ENCODE measurements at places on chromosomes 3 and 15. TPM values are rescaled to one million over a fixed set of nuclear protein-coding genes. Genes with fewer than 3 reads are reported as not detected.

DNA sequence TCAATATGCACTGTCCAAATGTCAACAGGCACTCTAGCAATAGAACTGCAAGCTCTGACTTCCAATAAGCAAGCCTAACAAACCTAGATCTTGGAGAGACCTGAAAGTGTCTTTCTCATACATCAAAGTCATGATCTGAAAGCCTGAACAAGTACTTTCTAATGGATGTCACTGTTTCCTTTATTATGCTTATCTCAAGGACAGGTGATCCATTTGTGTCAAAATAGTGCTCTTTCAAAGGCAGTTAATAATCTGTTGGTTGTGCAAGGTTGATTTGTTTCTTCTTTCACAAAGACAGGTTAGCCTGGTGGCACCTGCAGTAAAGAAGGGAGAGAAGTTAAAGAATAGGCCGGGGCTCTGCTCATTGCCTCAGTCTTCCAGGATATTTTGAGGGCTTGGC is 146.8 kb downstream of the EPHB1 start:
- no peak overlapping the region for H3K4me3 ChIP-seq
- H3K4me1 ChIP-seq, result no peaks in the 10 kb centered on the region
- DNase-seq, result no peak
- no peaks in the 10 kb centered on the region for H3K27me3 ChIP-seq
- no peak overlapping the region for H3K27ac ChIP-seq

- H3K27ac ChIP-seq, result no peak overlapping the region
- no peaks in the 10 kb centered on the region for H3K27me3 ChIP-seq
- no peaks in the 10 kb centered on the region for H3K4me1 ChIP-seq
- no peak for DNase-seq
Observed at GRCh38 chr3:169161011-169161410, 502.5 kb downstream of the MECOM start.

DNA sequence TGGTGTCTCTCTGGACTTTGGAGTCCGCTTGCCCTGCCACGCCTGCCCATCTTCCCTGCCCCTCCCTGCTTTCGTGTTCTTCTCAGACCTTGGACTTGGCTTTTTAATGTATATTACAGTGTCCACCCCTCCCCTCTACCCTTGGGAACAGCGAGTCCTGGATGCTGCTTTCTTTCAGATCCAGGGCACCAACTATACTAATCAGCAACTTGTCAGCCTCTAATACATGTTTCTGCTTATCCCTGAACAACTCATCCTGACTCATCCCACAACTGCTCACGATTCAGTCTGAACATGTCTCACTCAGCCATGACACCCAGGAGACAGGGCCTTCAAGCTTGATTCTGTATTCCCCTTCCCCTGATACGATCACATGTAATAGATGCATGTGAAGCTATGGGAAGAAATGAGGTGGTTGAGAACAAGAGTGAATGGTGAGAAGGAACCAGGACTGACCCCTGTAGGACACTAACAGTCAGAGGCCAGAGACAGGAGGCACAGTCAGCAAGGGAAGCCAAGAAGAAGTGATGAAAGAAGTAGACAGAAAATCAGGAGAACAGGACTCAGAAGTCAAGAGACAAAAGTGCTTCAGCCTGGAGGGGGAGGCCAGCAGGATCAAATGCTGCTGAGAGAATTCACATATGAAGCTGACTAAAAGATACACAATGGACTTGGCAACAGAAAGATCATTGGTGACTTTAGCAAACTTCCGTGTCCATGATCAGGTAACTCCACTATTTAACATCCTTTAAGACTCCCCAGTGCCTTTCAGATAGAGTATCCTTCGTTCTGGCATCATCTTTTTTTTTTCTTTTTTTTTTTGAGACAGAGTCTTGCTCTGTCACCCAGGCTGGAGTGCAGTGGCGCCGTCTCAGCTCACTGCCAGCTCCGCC is 35.4 kb downstream of the BCL2L10 start:
- H3K4me1 ChIP-seq, result no peaks in the 10 kb centered on the region
- no peaks in the 10 kb centered on the region for H3K36me3 ChIP-seq
- no peak overlapping the region for H3K27ac ChIP-seq
- H3K27me3 ChIP-seq, result no peaks in the 10 kb centered on the region
- no peak overlapping the region for H3K4me3 ChIP-seq

The UBA7 gene
- 50.5 TPM for total RNA-seq

GRCh38 chr3:149990423-149990948 is 19.8 kb upstream of the PFN2 start:
- H3K4me3 ChIP-seq, result no peak overlapping the region
- H3K27ac ChIP-seq, result no peak overlapping the region
- H3K36me3 ChIP-seq, result no peaks in the 10 kb centered on the region
- no peaks in the 10 kb centered on the region for H3K27me3 ChIP-seq
- no peaks in the 10 kb centered on the region for H3K4me1 ChIP-seq

The ETV5 gene
- total RNA-seq, result 16.1 TPM

The PLA2G4F gene
- 1.8 TPM for total RNA-seq

The GOLGA6B gene
- total RNA-seq, result not detected

- H3K27me3 ChIP-seq, result no peaks in the 10 kb centered on the region
- no peak for DNase-seq
- H3K36me3 ChIP-seq, result no peaks in the 10 kb centered on the region
- H3K4me3 ChIP-seq, result no peak overlapping the region
- H3K27ac ChIP-seq, result no peak overlapping the region
Observed at GRCh38 chr3:102733791-102734563, 299.2 kb downstream of the ZPLD1 start.

GRCh38 chr15:85129881-85130280 is 148.2 kb downstream of the PDE8A start:
- DNase-seq, result no peak
- H3K27me3 ChIP-seq, result no peaks in the 10 kb centered on the region
- no peak overlapping the region for H3K27ac ChIP-seq

The CLASP2 gene
- 86.9 TPM for total RNA-seq

GRCh38 chr3:141499965-141500364 is 13.1 kb downstream of the RASA2 start:
- no peak overlapping the region for H3K4me3 ChIP-seq
- no peaks in the 10 kb centered on the region for H3K4me1 ChIP-seq
- H3K27ac ChIP-seq, result no peak overlapping the region
- DNase-seq, result no peak
- no peaks in the 10 kb centered on the region for H3K27me3 ChIP-seq

The SGO1 gene
- 0.80 TPM for total RNA-seq

The TICRR gene
- 0.16 TPM for total RNA-seq

DNA sequence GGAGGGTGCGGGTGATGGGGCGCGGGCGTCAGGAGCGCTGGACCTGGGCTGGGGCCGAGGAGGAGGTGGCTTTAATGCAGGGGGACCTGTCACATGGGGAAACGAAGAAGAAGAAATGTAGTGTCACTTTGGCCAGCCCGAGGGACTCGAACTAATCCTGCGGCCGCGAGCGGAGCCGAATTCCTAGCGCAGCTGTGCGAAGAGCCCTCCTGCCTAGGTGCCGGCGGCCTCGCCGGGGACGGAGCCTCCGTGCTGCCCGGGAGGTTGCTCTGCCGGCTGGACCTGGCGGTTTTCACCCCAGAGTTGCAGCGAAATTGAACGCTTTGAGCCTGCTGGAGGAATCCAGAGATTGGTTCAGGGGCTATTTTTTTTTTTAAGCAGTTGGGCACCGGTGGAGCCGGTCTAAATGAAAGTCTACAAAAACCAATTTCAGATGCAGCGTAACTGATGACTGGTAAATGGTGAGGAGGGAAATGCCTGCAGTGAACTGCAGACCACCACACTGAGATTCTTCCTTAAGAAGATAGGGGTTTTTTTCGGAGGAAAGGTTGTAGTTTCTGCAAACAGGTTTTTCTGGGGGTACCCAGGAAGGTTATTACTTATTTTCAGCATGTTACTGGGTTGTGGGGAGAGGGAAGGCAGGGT is 662 bp downstream of the TMEM108 start:
- H3K4me1 ChIP-seq, result no peaks in the 10 kb centered on the region
- no peaks in the 10 kb centered on the region for H3K36me3 ChIP-seq
- no peaks in the 10 kb centered on the region for H3K27me3 ChIP-seq
- no peak overlapping the region for H3K27ac ChIP-seq
- DNase-seq, result no peak

The NTRK3 gene
- 1.9 TPM for total RNA-seq

DNA sequence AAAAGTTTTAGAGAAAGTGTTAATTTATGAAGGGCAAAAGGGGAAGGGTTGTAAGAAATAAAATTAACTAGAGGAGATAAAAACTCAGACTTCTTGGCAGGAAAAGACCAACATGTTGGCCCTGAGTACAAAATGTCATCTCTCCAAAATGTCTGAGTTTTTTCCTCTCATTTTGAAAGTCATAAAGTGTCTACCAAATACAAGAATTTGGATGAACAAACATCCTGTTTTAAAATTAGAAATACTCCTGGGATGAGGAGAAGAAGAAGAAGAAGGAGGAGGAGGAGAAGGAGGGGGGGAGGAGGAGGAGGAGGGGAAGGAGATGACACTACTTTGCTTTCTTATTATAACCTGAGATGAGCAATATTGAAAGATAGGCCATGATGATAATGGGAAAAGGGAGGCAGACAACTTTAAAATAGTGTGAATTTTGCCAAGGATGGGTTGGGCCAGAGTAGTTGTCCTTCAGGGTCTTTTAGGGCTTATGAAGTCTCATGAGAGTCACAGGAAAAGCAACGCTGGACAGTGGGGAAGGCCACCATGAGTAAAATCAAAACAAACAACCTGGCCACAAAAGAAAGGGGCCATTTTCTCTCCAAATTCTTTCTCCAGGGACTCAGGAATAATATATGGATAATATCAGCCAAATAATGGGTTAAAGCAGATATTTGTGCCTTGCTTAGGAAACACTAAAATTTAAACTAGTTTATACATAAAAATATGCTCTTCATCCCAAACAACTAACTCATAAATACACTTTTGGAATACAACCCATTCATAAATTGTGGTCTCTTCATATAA is 632.9 kb downstream of the EPHA3 start:
- no peak for DNase-seq
- H3K27me3 ChIP-seq, result no peaks in the 10 kb centered on the region
- no peak overlapping the region for H3K4me3 ChIP-seq
- H3K4me1 ChIP-seq, result no peaks in the 10 kb centered on the region
- no peaks in the 10 kb centered on the region for H3K36me3 ChIP-seq

DNA sequence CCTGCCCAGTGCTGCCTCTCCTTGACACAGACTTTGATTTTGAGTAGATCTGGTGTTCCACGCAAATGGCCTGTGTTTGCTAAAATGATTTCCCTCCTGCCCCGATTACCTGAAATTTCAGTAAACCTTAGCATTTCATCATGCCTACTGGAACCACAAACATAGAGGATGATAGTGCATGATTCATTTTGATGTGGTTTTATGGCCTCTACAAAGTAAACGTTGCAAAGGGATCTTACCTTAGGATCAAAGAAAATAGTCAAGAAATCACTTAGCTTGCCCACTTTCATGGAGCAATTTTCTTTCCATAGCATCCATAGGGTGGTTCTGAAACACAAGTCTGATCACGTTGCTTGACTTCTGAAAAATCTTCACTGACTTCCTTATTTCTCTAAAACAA is 524.6 kb upstream of the ATP11B start:
- DNase-seq, result no peak
- H3K27ac ChIP-seq, result no peak overlapping the region
- H3K36me3 ChIP-seq, result no peaks in the 10 kb centered on the region
- H3K4me3 ChIP-seq, result no peak overlapping the region

The SERINC4 gene
- total RNA-seq, result not detected

Measured in breast epithelium (tissue), 4 donors.